CD8-positive, alpha-beta memory T cell (primary cell): ENCODE measurements at places on chromosomes 3 and 15.
A peak's percentile ranks its signal among the peaks of the same experiment; 100 is the strongest.

DNA sequence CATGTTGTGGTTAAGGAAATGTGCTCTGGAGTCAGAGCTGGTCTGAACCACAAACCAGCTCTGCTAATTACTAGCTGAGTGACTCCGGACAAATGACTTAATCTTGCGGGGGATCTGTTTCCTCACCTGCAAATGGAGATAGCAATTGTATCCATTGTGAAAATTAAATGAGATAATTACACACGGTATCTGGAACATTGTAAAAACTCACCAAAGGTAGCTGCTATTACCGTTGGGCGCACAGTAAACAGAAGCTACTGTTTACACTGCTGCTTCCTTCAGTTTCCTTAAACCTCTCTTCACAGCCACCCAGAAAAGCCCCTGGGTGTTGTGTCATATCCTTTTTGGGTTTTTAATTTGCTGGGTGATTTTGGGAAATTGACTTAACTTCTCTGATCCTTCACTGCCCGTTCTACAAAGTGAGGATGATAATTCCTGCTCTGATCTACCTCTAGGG, 107.8 kb downstream of the MEGF11 start:
- DNase-seq, result no peak

GRCh38 chr3:81485444-81485865, 276.0 kb downstream of the GBE1 start:
- DNase-seq, result no peak

- no peak for DNase-seq
These were observed 152.9 kb upstream of the RGMA start for GRCh38 chr15:93241696-93242585.

GRCh38 chr15:88897456-88898194, 2.3 kb upstream of the HAPLN3 start:
- peak; percentile 72 for DNase-seq
